NCI-H187 (cell line): ENCODE measurements at places on chromosomes 6 and 20.

- no peak for DNase-seq
Observed at GRCh38 chr6:139757784-139758183, 383.3 kb upstream of the CITED2 start.

GRCh38 chr6:30601815-30602641, 15.0 kb downstream of the PPP1R10 start:
- no peak for DNase-seq

GRCh38 chr6:126040826-126041225, 54.5 kb downstream of the TRMT11 start:
- DNase-seq = no peak

DNA sequence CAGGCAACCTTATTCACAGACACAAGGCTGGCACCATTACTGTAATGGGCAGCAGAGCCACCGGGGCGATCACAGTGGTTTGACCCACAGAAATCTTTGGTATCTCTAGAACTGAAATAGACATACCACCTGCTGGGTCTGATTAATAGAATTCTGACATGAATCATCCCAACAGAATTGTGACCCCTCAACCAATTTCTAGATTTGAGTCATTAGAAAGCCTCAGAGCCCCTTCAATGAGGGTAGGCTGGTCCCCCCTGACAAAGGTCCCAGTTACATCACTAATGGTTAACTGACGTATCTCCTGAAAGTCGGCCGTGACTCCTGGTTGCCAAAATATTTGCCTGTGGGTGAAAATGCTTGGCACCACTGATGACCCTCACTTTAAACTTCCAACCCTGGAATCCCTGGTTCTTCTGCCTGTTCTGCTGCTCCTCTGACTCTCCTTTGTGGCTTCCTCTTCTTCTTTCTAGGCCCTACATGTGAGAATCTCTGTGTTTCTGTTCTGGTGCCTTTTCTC, 124.9 kb upstream of the ARID1B start:
- DNase-seq = no peak

DNA sequence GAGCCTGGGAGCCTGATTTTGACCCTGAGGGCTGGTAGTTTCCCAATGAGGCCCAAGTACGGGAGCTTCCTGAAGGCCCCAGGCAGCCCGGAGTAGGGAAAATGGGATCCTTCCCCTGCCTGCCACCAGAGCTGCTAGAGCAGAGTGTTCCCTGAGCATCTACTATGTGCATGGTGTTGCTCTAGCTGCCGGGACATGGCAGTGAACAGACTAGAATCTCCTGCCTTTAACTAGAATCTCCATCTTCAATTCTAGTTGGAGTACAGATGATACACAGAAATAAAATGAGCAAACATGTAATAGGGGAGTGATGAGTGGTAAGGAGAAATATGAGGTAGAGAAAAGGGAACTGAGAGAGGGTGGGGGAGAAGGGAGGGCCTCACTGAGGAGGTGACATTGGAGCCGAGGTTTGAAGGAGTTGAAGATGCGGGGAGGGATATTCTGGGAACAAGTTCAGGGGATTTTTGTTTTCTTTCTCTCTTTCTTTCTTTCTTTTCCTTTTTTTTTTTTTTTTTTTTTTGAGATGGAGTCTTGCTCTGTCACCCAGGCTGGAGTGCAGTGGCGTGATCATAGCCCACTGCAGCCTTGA, 18.5 kb downstream of the VSTM2L start:
- DNase-seq = no peak

DNA sequence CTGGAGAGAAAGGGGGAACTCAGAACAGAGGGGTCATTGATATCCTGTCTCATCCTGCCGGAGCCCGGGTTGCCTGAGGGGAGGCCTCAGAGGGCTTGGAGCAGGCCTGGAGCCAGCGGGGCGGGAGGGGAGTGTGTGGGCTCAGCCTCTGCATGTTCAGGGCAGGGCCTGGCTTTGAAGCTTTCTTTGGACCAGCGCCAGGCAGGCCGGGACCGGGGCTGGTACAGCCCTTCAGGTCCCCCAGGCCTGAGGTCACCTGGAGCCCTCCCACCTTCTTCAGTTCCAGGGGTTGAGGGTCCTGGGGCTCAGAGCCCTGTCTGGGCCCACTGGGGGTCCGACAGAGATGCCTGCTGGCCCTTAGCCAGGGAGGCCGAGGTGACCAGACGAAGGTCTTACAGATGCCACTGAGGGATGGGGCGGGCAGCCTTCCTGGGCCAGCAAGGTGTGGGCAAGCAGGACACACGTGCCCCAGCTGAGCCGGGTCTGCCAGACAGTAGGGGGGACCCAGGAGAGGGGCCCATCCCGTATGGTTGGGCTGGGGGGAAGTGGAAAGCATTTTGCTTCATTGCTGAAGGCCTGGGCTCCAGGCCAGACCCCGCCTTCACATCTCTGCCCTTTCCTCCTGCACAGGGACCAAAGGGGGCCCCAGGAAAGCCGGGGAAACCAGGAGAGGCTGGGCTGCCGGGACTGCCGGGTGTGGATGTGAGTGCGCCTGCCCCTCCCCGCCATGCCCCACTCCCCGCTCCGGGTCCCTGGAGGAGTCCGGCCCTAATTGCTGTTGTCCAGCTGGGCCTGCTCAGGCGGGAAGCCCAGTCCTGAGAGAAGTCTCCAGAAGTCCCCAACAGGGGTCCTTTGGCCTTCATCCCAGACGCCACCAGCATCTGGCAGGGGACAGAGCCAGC, 2.0 kb downstream of the COL9A3 start:
- no peak for DNase-seq

- no peak for DNase-seq
Observed at GRCh38 chr6:70901324-70901723, 55.5 kb downstream of the B3GAT2 start.

DNA sequence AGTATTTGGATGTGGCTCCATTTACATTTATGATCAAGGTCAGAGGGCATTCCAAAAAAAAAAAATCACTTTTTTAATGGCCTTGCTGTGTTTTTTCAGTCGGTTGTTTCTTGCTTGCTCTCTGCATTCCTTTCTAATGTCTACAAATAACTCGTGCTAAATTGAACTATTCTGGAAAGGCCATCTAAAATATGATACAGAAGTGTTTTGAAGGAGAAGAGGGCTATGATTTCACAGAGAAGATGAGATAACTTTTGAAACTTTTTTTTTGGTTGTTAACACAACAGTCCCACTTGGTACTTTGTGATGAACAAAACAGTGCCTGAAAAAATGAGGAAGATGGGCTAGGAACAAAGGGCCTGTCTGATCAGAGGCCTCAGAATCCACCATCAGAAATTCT, 156.1 kb upstream of the SMLR1 start:
- no peak for DNase-seq
